ENCODE measurements at places on chromosomes 2 and 18.

DNA sequence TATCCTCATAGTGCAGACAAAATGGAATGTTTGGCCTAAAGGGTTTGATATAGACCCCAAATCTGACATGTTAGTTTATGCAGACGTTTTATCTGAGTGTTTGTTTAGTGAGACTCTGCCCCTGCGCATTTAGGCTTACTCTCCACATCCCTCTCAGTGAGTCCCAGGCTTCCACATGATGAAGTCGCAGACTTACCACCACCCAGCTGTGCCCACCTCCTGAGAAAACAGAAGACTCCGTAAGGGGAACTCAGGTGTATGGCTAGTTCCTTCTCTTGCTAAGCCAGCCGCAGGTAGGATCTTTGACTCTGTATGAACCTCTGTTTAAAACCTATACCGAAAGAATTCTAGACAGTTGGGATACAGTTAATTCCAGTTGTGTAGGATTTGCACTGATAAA is 272.6 kb downstream of the PTGR3 start:
- no peak for DNase-seq

DNA sequence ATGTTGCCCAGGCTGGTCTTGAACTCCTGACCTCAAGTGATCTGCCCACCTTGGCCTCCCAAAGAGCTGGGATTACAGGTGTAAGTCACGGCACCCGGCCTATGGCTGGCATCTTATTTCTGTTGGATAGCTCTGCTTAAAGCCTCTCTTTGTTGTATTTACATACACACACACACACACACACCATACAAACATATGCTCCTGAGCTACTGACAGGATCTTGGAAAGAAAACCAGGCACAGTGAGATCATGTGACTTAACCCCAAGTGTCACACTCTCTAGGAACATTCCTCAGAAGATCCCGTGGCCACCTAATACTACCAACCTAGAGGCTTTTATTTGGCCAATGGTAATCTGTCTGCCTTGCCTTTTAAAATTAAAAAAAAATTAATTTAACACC is 85.1 kb upstream of the HAAO start:
- DNase-seq, result no peak

- no peak for DNase-seq
Observed at GRCh38 chr2:96888072-96889011, 18.5 kb upstream of the SEMA4C start.

- DNase-seq, result no peak
Observed at GRCh38 chr2:26333293-26333692, 12.7 kb upstream of the SELENOI start.

DNA sequence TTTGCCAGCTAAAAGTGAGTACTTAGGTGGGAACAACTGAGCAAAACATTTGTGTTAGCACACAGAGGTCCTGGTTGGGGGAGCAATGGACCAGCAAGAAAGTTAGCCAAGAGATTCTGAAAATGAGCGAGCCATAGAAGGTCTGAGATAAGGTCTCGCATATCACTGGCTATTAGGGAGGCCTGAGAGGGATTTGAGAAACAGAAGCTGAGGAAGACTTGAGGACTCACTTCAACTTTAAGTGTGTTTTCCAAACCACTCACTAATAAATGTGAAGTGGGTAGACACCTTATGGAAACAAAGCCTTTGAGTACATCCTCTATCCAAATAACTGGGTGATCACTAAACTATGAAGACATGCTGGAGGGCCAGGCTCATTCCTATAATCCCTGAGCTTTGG is 958.5 kb downstream of the DPP10 start:
- DNase-seq, result no peak

DNA sequence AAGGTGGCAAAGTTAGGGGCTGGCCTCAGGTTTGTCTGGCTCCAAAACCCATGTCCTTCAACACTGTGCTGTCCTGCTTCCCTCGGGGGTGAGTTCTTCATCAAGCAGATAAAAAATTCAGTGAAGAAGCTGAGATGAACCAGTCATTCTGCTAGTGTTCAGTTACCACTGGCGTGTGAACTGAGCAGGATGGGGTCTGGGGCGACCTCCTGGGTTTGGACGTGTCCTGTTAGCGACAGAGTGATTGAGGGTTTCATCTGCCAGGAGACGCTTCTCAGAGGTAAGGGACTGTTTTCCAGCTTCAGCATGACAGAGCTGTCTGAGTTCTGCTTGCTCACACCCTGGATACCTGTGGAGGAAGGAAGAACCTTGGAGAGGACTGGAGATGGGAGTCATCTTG is 14.6 kb downstream of the CEP68 start:
- DNase-seq, result no peak

GRCh38 chr2:133674433-133675331 is 106.4 kb upstream of the NCKAP5 start:
- no peak for DNase-seq

- no peak for DNase-seq
Observed at GRCh38 chr2:200396781-200397242, 90.3 kb downstream of the SPATS2L start.

- DNase-seq, result no peak
Observed at GRCh38 chr2:69725706-69726360, 16.1 kb upstream of the ANXA4 start.

- no peak for DNase-seq
Observed at GRCh38 chr2:223300326-223300725, 248.3 kb downstream of the KCNE4 start.

DNA sequence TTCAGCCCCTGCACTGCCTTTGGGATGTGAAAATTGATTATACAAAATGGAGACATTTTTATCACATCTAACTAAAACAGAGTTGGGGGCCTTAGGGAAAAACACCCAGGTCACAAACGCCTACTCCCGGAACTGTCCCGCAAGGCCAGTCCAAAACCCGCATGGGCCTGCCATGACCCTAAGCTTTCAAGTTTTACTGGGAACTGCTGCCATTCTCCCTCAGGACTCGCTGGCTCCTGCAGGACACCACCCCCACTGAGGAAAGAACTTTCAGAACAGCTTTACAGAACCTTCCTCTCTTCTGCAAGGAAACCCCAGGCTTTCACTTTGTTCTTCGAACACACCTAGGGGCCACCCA is 320.4 kb upstream of the HS6ST1 start:
- no peak for DNase-seq

DNA sequence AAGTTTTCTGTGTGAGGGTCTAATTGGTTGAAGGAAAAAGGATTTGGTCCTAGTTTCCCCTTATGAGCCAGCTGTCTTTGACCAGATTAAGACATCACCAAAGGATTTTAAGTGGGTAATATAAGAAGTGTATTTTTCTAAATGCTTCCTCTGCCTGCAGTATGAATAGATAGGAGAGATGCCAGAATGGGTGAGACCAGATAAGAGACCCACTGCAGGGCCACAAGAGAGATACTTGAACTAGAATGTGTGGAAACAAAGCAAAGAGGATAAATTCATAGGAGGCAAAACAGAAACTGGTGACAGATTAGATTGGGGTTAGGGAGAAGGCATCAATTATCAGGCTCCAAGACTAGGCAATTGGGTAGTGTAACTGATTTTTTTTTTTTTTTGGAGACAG is 1.1 kb upstream of the HDHD2 start:
- DNase-seq, result no peak

- no peak for DNase-seq
Observed at GRCh38 chr2:70596293-70596692, 42.7 kb upstream of the TGFA start.

- no peak for DNase-seq
Observed at GRCh38 chr2:241936457-241937133, 67.1 kb downstream of the RTP5 start.

GRCh38 chr18:64974391-64975125 is 776.3 kb upstream of the CDH7 start:
- DNase-seq, result no peak

All from CD8-positive, alpha-beta memory T cell (primary cell).